ENCODE measurements at places on chromosomes 7 and 10. TPM values are rescaled to one million over a fixed set of nuclear protein-coding genes. Genes with fewer than 3 reads are reported as not detected.

GRCh38 chr7:98107313-98107721, 655 bp downstream of the LMTK2 start:
- H3K27ac ChIP-seq = peak overlapping the region; percentile 22
- peak overlapping the region; percentile 87 for H3K4me3 ChIP-seq
- no peaks in the 10 kb centered on the region for H3K27me3 ChIP-seq
- DNase-seq = no peak

DNA sequence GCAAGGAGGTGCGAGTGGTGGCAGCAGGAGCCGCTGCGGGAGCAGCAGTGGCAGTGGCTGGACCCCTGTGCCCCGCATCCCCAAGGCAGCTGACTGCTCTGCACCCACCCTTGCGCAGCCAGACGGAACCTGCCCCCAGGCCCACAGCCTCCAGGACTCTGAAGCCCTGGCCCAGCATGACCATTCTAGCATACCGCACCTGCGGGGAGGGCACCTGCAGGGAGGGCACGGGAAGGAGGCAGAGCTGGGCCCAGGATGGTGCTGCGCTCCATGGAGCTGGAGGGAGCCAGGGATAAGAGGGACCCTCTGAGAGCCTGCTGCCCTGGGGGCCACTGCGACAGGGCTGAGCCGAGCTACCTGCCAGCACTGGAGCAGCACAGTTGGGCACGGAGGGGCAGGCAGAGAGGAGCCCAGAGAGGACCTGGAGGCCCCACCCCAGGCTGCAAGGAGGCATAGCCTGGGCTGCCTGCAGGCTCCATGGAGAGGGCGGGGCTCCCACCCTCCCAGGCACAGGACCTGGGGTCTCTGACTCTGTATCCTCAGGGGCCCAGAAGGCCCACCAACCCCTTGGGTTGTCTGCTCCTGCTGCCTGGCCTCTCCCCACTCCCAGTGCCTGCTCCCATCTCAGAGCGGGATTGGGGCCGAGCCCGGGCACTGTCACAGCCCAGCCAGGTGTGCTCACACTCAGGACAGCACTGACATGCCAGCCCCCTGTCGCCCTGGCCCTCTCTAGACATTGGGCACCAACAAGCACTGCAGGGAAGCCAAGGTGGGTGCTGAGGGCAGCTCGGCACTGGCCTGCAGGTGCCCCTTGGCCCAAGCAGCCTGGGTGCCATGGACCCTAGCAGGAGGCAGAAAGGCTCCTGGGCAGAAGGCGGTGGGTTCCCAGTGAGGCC, 87.6 kb downstream of the HTR7 start:
- no peaks in the 10 kb centered on the region for H3K36me3 ChIP-seq
- H3K4me3 ChIP-seq = no peak overlapping the region
- no peak overlapping the region for H3K27ac ChIP-seq

- peaks cover 5% of the 10 kb centered on the region for H3K4me1 ChIP-seq
- no peaks in the 10 kb centered on the region for H3K36me3 ChIP-seq
- no peak overlapping the region for H3K4me3 ChIP-seq
- no peak overlapping the region for H3K27ac ChIP-seq
- no peak for DNase-seq
Observed at GRCh38 chr7:51011710-51012350, 229.1 kb upstream of the GRB10 start.

- no peaks in the 10 kb centered on the region for H3K27me3 ChIP-seq
- H3K4me3 ChIP-seq = no peak overlapping the region
- DNase-seq = no peak
- H3K4me1 ChIP-seq = peaks cover 4% of the 10 kb centered on the region
- H3K27ac ChIP-seq = no peak overlapping the region
- no peaks in the 10 kb centered on the region for H3K36me3 ChIP-seq
Observed at GRCh38 chr10:74164716-74165529, 13.9 kb downstream of the ADK start.

- H3K27me3 ChIP-seq = no peaks in the 10 kb centered on the region
- H3K4me3 ChIP-seq = no peak overlapping the region
- H3K27ac ChIP-seq = no peak overlapping the region
- peaks cover 19% of the 10 kb centered on the region for H3K36me3 ChIP-seq
- DNase-seq = no peak
Observed at GRCh38 chr7:74236284-74236683, 17.9 kb downstream of the RFC2 start.

The ODAD2 gene
- 6.6 TPM for total RNA-seq

DNA sequence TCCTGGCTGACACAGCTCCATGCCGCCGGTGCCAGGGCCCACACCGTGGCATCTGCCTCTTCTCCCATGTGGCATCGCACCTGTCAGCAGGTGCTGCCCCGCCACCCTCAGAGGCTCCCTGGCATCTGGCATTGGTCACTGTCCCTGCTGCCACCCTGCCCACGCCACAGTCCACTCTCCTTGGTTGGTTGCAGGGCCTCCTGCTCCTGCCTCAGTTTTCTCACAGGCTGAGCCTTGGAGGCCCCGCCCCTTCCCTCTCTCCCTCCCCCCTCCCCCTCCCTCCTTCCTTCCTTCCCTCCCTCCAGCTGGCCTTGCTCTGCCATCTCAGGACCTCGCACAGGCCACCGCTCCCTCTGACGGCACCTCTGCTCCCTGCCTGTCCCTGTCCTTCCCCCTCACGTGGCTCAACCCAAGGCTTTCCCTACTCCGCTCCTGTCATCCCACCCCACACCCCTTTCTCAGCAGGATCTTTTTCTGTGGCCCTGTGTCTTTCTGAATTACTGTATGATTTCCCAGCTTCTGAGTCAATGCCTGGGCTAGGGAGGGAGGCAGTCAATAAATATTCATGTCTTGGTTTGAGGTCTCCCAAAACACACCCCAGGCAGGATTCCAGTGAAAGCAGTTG, 87.4 kb downstream of the INPP5A start:
- peak overlapping the region; percentile 64 for H3K27ac ChIP-seq
- no peak overlapping the region for H3K4me3 ChIP-seq
- peaks cover 40% of the 10 kb centered on the region for H3K4me1 ChIP-seq
- H3K36me3 ChIP-seq = peaks cover 10% of the 10 kb centered on the region
- DNase-seq = no peak

The CYP2C19 gene
- total RNA-seq = not detected
